ENCODE measurements at places on chromosomes 7 and 10.
A peak's percentile ranks its signal among the peaks of the same experiment; 100 is the strongest.

DNA sequence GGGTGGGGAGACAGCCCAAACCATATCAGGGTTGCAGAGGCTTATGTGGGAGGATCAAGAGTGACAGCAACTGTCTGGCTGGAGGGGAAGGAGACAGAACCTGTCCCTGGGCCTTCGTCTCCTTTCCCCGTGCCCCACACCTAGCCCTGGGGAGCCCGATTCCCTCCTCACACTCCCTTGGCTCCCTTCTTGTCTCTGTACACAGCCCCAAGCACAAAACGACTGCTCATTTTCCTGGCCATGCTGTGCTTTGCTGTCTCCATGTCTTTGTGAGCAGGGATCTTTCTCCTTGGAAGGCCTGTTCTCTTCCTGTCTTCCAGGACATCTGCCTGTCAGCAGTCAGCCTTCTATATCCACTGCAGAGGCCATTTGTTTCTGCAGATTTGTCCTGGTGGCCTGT, 113.7 kb downstream of the INSYN2A start:
- DNase-seq: no peak

DNA sequence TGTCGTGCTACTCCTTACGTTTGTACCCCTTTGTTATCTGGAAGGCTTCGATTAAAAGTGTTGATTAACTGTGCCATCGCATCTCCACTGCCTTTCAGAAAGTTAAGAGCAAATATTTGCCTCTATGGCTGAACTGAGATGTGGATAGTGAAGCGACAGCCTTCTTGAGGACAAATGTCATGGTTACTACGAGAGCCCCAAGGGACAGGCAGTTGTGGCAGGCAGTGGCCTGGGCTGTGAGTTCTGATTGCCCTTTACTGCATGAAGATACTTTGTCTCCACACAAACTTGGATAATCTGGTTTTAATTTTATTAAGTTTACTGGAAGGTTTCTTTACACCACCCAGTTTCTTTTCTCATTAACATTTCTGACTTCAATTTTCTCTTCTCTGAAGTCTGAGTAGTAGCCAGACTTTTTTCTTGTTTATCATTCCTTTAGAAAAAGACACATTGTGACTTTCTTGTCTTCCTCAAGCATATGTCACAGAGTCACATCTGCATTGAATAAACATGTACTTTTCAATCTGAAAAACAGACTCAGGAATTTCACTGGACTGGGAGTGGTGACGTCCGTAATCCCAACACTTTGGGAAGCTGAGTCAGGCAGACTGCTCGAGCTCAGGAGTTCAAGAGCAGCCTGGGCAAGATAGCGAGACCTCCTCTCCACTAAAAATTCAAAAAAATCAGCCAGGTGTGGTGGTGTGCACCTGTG, 1.5 kb downstream of the TAS2R41 start:
- no peak for DNase-seq

DNA sequence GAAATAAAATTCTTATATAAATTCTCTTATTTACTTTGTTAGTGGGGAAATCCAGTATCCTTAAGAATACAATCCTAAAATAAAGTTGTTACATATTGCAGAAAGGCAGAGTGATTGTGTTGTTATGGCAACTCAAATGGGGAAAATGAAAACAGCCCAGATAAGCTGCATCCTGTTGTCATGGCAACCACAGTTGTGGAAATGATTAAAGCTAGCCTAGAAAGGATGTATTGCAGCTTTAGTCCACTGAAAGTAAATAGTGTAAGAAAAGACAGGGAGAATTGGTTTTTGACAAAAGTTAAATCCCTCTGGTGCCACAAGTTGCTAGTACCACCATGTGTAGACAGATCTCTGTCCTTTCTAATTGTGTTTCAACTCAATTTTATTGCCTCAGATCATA, 43.2 kb downstream of the BTRC start:
- DNase-seq: peak; percentile 81

- no peak for DNase-seq
Measured at GRCh38 chr7:103025341-103025740, 49.3 kb downstream of the FBXL13 start.

- DNase-seq: no peak
Measured at GRCh38 chr10:131547129-131547799, 235.7 kb upstream of the TCERG1L start.

- DNase-seq: peak; percentile 35
Measured at GRCh38 chr10:12534824-12535223, 185.5 kb downstream of the CAMK1D start.

- no peak for DNase-seq
Measured at GRCh38 chr7:105016068-105016708, 2.2 kb downstream of the KMT2E start.

- no peak for DNase-seq
Measured at GRCh38 chr7:149642589-149642988, 130.8 kb downstream of the ZNF467 start.

DNA sequence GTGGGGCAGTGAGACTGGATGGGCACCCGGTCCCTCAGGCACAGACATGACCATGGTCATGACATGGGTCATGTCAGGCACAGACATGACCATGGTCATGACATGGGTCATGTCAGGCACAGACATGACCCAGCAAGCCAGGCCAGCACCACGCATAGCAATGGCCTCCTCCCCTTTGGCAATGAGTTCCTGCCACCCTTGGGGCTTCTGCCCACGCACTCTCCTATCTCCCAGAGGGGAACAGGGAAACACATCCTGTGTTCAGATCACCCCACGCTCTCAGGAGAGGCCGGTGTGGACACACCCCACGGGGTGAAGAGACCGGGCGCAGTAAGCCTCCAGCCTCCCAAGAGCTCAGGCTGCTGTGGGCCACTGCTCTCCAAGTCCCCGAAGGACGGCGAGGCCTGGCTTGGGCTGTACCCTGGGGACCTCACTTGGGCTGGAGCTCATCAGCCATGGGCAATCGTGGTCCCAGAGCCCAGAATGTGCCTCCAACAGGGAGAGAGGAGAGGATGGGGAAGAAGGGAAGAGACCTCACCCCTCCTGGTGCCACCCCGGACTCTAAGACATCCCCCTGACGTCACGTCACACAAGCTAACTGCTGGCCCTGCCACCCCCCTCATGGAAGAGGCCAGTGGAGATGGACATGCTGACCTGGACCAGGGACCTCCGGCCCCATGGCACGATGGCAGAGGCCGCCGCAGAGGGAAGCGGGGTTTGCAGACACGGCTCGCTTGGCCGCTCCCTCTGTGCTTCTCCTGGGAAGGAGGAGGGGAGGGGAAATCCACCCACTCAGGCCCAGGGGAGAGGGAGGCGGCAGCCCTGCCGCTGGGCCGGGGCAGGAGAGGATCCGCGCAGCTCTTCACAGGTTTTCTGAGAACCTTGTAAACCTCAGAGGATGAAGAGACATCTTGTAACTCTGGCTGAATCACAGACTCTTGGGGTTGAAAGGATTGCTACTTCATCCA, 269.6 kb downstream of the ELFN1 start:
- peak; percentile 36 for DNase-seq

DNA sequence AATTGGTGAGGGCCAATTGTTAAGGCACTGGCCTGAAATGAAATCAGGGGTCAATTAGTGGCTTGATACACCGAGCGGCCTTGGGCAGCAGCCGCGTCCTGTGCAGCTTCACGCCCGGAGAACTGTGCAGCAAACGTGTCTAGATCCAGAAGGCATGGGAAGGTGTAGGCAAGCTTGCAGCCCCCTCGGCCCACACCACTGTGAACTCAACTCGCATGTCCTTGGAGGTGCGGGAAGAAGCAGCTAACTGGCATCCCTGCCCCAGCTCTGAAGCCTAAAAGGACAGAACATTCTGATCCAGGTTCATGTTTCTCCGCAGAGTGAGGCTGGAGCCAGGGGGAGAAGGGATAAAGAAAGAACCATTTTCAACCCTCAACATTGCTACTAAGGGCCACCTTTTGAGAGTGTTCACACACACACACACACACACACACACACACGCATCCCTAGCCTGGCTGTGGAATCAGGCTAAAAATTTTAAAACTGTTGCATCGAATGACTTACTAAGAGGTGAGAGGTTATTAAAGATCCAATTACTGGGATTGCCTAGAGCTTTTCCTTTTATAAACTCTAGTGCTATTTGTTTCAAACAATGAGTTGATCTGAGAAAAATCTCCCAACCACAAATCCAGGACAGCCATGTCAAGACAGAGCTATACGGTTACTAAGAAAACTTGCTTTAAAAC, 104.0 kb downstream of the PARP12 start:
- no peak for DNase-seq

DNA sequence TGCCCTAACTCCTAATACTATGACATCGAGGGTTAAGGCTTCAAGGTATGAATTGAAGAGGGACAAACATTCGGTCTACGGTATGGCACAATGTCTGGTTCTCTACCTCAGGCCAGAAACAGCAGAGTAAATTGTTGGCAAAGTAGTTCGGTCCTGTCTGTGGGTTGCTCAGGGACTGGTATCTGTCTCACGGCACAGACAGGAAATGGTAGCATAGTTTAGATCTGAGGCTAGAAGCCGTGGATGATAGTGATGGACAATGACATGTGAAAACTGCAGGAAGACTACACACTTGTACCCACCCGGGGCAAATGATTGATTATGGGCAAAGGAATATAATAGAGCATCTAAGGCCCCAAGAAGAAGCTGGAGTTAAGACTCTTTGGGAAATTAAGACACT, 106.2 kb downstream of the TWIST1 start:
- DNase-seq: no peak

- DNase-seq: no peak
Measured at GRCh38 chr7:79451580-79451979, 1.9 kb downstream of the MAGI2 start.

GRCh38 chr7:12965767-12966166, 278.3 kb downstream of the ARL4A start:
- no peak for DNase-seq

DNA sequence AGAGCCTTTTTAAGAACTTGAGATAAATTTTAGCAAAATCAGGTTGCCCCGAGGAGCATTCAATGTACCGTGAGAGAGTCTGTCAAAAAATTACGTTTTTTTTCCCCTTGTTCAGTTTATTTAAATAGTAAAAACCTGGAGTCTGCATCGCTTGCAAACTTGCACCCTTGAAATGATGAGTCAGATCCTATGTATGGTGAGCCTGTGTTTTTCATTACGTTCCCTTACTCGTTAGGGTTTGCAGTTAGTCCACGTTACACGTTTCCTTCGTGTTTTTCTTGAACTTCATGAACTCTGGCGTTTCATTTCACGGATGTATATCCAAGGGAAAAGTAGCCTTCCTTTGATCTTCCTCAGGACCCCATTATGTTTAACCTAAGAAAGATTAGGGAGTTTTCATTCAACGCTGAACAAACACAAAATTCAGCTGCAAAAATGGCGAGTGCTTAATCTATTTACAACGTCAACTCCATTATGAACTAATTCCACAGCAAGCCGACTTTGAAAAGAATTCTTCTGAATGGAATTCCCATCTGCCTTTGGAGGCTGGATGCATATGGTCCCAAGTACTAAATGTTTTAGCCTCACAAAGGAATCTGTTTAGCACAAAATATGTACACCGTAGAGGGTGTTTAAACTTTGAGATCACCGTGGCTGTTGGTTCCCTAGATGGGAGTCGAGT, 182.4 kb downstream of the MYOF start:
- no peak for DNase-seq

- no peak for DNase-seq
Measured at GRCh38 chr10:28685717-28686116, 8.4 kb downstream of the BAMBI start.

GRCh38 chr7:92916770-92917224, 80.4 kb upstream of the CDK6 start:
- no peak for DNase-seq

DNA sequence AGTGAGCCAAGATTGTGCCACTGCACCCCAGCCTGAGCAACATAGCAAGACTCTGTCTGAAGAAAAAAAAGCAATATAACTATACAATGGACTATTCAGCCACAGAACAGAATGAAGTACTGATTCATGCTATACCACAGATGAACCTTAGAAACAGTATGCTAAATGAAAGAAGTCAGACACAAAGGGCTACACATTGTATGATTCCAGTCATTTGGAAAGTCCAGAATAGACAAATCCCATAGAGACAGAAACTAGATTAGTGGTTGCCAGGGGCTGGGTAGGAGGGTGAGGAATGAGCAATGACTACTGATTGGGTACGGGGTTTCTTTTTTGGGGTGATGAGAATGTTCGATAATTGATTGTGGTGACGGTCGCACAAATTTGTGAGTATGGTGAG, 9.6 kb upstream of the CFAP70 start:
- no peak for DNase-seq

DNA sequence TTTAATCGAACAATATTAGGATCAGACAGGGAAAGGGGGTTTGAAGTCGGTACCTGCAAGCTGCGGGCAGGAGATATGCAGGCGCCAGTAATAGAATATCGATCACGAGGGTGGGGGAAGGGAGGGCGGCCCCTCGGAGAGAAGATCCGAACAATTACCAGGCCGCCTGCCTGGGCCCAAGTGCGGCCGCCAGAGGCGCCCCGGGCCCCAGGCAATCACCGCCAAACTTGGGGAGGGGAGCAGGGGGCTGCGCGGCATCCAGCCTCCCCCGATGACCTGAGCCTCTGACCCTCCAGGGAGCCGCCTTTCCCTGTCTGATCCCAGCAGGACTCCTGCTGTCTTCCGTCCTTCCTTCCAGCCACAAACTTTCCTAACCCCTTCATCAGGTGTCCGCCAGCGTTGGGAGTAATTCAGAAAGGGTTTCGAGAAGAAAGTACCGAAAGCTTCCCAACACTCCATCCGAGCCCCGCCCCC, 1.1 kb downstream of the NKX1-2 start:
- no peak for DNase-seq

- DNase-seq: no peak
Measured at GRCh38 chr10:98226508-98227144, 41.4 kb downstream of the LOXL4 start.

GRCh38 chr10:113554214-113554613, 1.4 kb downstream of the HABP2 start:
- DNase-seq: no peak

GRCh38 chr7:151334628-151335027, 7.0 kb upstream of the NUB1 start:
- DNase-seq: no peak

- peak; percentile 43 for DNase-seq
Measured at GRCh38 chr10:32459051-32459698, 13.2 kb downstream of the CCDC7 start.

- no peak for DNase-seq
Measured at GRCh38 chr7:106862317-106863089, 2.6 kb upstream of the PIK3CG start.

DNA sequence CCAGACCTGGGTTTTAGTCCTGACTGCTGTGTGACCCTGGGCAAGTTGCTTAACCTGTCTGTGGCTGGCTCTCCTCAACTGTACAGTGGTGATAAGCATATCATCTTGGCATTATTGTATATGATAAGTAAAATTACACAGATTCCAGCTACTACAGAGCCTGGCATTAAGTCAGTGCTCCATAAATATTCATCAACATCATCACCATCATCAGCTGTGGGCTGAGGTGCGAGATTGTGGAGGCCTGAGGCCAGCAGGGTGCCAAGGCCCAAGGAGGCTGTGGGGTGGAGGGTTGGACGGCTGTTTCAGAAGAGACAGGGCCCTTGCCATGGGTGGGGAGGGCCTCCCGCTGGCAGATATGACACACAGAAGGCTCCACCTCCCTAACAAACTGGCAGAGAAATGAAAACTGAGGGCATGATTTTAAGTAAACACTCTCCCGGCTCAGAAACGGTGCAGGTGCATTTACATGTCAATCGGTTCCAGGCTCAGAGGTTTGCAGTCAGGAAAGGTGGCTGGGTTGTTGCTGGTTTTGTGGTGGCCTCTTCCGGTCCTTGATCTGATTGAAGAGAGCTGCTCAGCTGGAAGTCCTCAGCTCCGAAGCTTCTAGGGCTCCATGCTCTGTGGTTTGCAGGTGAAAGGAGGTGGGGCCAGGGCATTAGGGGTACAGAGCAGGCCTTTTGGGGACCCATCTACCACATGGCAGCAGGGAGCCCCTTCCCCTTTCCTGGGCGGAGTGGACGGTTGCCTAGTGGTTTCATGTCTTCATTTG, 10.2 kb downstream of the CRYGN start:
- DNase-seq: peak; percentile 75

- DNase-seq: no peak
Measured at GRCh38 chr7:2118630-2119190, 114.0 kb downstream of the MAD1L1 start.
